Spinal cord (tissue), 10 donors: ENCODE measurements at places on chromosomes 7 and 10.

GRCh38 chr7:142854372-142855113 is at the start of gene EPHB6:
TSS of gene EPHB6 (plus strand) at chr7:142855076. CDS start at chr7:142863228, 8,152 bp downstream.
- no peaks in the 10 kb centered on the region for H3K36me3 ChIP-seq
- no peak for DNase-seq
- peaks cover 27% of the 10 kb centered on the region for H3K4me1 ChIP-seq
- peaks cover 2% of the 10 kb centered on the region for H3K27me3 ChIP-seq
- peak within 1 kb of the TSS; percentile 78 for H3K4me3 ChIP-seq
- peak within 1 kb of the TSS; percentile 67 for H3K27ac ChIP-seq

DNA sequence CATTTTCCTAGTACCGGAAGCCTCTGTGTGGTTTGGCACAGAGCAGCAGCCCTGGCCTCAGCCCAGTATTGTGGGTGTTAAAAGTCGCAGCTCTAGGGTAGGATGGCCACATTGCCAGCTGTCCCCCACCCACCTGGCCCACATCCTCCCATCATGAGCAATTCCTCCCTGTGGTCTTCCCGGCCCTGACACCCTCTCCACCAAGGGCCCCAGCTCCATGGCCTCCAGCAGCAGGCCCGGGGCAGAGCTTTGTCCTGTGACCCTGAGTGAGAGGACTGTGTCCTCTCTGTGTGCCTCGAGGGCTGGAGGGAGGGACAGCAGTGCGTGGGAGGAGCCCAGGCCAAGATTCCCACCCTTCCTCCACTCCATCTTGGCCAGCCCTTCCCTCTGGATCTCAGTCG is 93.7 kb downstream of the MYL10 start:
- peaks cover 28% of the 10 kb centered on the region for H3K4me1 ChIP-seq
- no peaks in the 10 kb centered on the region for H3K27me3 ChIP-seq
- DNase-seq, result no peak
- H3K4me3 ChIP-seq, result no peak overlapping the region

GRCh38 chr7:17159500-17160037 is 138.9 kb upstream of the AHR start:
- H3K4me1 ChIP-seq, result no peaks in the 10 kb centered on the region
- no peak for DNase-seq
- H3K36me3 ChIP-seq, result no peaks in the 10 kb centered on the region
- H3K27ac ChIP-seq, result no peak overlapping the region
- no peaks in the 10 kb centered on the region for H3K27me3 ChIP-seq

DNA sequence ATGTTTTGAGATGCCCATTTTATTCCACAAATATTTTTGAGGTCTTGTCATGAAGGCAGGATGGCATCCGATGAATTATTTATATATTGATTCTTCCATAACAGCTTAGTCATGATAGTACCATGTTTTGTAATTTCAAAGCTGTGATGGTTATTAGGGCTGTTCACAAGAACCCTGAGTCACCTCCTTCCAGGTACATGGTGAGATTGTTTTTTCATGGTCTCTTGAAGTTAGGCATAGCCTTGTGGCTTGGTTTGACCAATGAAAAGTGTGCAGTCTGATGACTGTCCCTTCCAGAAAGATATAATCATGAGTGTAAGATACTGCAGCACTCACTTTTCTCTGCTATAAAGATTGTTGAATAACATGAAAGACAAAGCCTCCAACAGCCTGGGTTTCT is 274.8 kb downstream of the FGFR2 start:
- no peak overlapping the region for H3K27ac ChIP-seq
- no peaks in the 10 kb centered on the region for H3K4me1 ChIP-seq
- no peak for DNase-seq
- H3K4me3 ChIP-seq, result no peak overlapping the region

DNA sequence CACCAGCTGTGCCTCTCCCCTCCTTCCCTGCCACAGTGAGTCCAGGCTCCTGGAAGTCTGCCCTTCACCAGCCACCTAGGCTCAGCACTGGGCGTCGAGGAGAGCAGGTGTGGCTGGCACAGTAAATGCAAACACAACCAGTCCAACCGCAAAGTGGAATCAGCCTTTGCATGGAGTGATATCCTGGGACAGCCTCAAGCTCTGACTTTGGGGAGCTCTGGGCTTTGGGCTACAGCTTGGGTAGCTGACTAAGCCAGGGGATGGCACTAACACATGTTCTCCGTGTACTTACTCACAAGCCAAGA is 312.4 kb downstream of the KCNMA1 start:
- no peak overlapping the region for H3K4me3 ChIP-seq
- no peak overlapping the region for H3K27ac ChIP-seq
- no peak for DNase-seq

- no peaks in the 10 kb centered on the region for H3K36me3 ChIP-seq
- H3K27me3 ChIP-seq, result no peaks in the 10 kb centered on the region
- no peaks in the 10 kb centered on the region for H3K4me1 ChIP-seq
- no peak overlapping the region for H3K4me3 ChIP-seq
- DNase-seq, result no peak
Measured at GRCh38 chr7:33632322-33632721, 273.0 kb upstream of the BMPER start.

DNA sequence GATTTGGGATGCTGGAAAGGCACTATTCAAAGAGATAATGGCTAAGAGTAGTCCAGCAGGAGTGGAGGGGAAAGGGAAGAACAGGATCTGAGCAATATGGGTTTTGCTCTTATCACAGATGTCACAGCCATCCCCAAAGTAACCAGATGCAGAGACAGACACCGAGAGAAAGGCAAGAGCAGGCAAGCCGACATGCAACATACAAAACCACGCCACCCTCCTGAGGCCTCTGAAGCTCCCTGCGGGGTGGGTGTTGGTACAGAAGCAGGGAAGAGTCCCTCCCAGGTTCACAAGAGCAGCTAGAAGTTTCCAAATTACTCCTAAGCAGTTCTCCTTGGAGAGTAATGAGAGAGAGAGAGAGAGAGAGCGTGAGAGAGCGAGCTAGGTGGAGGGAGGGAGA is 10.8 kb upstream of the C10orf53 start:
- H3K27ac ChIP-seq, result no peak overlapping the region
- H3K27me3 ChIP-seq, result peaks cover 3% of the 10 kb centered on the region
- no peak for DNase-seq
- peaks cover 4% of the 10 kb centered on the region for H3K4me1 ChIP-seq
- H3K4me3 ChIP-seq, result no peak overlapping the region

DNA sequence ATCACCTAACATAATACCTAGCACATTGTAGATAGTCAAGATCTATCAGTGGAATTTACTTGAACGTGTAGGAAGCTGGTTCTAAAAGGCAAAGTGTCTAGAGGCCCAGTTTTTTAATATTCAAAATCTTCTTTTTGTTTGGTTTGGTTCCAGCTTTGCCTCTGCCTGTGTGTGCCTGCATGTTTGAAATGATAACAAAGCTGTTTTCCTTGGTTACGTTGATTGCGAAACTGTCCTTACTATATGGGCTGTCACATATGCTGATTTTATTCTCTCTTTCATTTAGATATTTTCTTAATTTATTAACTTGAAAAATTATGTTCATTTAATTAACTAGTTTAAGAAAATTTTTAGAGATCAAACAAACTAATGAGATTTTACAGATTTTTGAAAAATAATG is 237.3 kb downstream of the SEMA3A start:
- H3K27me3 ChIP-seq, result no peaks in the 10 kb centered on the region
- DNase-seq, result no peak
- no peaks in the 10 kb centered on the region for H3K4me1 ChIP-seq
- H3K36me3 ChIP-seq, result no peaks in the 10 kb centered on the region

DNA sequence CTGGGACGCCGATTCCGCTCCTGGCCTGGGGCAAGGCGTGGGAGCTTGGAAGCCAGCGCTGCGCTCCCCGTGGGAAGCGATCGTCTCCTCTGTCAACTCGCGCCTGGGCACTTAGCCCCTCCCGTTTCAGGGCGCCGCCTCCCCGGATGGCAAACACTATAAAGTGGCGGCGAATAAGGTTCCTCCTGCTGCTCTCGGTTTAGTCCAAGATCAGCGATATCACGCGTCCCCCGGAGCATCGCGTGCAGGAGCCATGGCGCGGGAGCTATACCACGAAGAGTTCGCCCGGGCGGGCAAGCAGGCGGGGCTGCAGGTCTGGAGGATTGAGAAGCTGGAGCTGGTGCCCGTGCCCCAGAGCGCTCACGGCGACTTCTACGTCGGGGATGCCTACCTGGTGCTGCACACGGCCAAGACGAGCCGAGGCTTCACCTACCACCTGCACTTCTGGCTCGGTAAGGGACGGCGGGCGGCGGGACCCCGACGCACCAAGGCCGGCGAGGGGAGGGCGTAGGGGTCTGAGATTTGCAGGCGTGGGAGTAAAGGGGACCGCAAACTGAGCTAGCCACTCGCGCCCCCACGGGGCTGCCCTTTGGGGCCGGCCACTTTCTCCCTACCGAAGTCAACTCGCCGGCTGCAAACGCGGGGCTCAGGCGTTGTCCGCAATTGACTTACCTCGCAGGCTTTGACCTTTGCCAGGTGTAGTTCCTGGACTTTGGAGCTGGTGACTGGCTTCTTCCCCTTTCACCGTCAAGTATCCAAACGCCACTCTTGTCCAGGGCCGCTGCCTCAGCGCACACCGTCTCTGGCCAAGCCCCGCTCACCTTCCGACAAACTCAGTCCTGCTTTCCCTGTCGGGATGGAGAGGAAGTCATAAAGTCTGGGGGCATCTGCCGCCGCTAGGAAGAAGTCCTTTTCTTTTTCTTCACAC is at the start of gene SCIN:
TSS of gene SCIN (plus strand) at position 187 of the 928 bp plus-strand sequence. CDS start at position 254, 67 bp downstream.
- no peaks in the 10 kb centered on the region for H3K36me3 ChIP-seq
- H3K4me3 ChIP-seq, result peak within 1 kb of the TSS; percentile 49
- H3K4me1 ChIP-seq, result peaks cover 13% of the 10 kb centered on the region
- peak; percentile 70 for DNase-seq
- peaks cover 24% of the 10 kb centered on the region for H3K27me3 ChIP-seq

- DNase-seq, result peak; percentile 49
- H3K27ac ChIP-seq, result peak overlapping the region; percentile 97
- H3K4me1 ChIP-seq, result peaks cover 6% of the 10 kb centered on the region
- H3K4me3 ChIP-seq, result peak overlapping the region; percentile 85
- no peaks in the 10 kb centered on the region for H3K36me3 ChIP-seq
Measured at GRCh38 chr7:39623732-39624441, 515 bp downstream of the RALA start.

DNA sequence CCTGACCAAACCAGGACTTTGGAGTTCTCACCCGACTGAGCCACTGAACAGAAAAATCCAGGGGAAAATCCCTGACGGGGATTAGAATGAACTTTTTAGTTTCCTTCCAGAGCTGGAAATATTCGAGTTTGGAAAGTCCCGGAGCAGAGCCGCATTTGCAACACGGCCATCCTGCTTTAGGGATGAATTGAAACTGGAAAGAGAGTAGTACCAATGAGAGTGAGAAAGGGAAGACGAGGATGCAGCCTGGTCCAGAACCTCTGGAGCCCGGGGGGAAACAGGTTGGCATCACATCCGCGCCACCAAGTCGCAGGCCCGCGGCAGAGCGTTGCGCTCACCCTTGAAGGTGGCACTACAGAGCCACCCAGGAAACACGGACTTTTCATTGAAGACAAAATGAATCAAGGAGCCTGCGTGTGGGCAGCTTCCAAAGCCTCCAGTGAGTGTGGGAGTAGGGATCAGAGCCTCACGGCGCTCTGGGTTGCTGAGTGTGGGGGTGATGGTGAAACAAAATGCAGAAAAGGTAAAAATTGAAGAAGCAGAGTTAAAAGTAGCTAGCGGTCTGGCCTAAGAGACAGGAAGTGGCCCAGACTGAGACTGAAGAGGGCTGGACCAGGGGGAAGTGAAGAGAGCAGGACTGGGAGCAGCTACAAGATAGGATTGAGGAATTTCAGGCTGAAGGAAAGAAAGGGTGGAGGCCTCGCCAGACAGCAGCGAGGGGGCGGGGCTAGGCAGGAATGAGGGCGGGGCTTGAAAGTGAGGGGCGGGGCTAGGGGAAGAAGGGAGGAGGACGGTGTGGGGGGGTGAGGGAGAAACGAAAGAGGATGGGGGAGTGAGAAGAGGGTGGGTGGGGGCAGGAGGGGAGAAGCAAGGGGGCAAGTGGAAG is 1.8 kb downstream of the SMURF1 start:
- H3K4me1 ChIP-seq, result peaks cover 20% of the 10 kb centered on the region
- DNase-seq, result no peak
- H3K27ac ChIP-seq, result peak overlapping the region; percentile 88
- H3K27me3 ChIP-seq, result no peaks in the 10 kb centered on the region
- H3K36me3 ChIP-seq, result no peaks in the 10 kb centered on the region

DNA sequence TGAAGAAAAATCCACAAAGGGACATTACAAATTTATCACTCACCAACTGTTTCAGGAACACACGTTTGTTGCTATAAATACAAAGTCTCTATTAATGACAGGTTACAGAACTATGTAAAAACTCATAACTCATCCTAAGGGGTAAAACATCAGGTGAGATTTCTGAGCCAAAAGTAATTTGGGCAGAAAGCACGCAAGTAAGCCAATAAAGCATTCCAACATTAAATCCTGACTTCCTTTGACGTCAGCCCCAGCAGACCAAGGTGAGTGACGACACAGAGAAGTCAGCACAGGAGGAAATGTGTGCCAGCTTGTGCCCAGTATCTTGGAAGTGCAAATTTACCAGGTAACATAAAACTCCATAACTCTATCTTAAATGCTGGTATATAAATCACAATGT is 45.7 kb downstream of the IMMP2L start:
- H3K36me3 ChIP-seq, result no peaks in the 10 kb centered on the region
- H3K4me3 ChIP-seq, result no peak overlapping the region
- DNase-seq, result no peak
- H3K4me1 ChIP-seq, result no peaks in the 10 kb centered on the region

DNA sequence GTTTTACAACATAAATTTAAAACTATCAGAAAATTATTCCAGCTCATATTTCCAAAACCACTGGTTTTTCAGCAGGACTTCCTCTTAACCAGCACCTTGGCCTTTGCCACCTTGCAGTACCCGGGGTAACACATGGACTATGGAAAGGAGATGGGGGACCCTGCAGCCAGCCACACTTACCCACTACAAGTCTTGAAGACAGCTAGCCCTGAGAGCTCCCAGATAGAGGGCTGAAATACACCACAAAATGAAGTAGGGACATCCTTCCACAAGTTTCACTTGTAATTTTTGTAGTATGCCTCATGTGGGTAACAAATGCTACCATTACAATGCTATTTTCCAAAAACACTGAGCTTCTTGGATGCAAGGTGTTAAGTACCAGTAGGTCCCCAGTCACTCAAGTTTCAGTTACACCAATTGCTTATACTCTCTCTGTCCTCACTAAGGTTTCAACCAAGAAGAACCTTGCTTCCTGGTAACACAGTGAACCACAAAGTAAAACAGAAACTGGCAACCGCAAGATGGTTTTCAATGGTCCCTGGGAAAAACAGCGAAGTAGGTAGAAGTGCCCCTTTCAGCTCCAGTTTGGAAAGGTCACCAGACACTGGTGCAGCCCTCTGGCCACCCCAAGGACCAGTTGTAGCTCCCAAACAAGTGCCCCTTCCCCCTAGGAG is 110.9 kb downstream of the SGMS1 start:
- H3K27me3 ChIP-seq, result no peaks in the 10 kb centered on the region
- peaks cover 3% of the 10 kb centered on the region for H3K4me1 ChIP-seq
- H3K4me3 ChIP-seq, result no peak overlapping the region
- DNase-seq, result no peak
- H3K27ac ChIP-seq, result no peak overlapping the region
- no peaks in the 10 kb centered on the region for H3K36me3 ChIP-seq

- no peaks in the 10 kb centered on the region for H3K4me1 ChIP-seq
- no peak overlapping the region for H3K4me3 ChIP-seq
- no peaks in the 10 kb centered on the region for H3K36me3 ChIP-seq
- H3K27me3 ChIP-seq, result no peaks in the 10 kb centered on the region
- no peak overlapping the region for H3K27ac ChIP-seq
- DNase-seq, result peak; percentile 68
Measured at GRCh38 chr10:72834183-72834825, 59.2 kb upstream of the OIT3 start.

GRCh38 chr10:29392376-29393021 is 103.6 kb downstream of the LYZL1 start:
- peak; percentile 62 for DNase-seq
- H3K4me3 ChIP-seq, result no peak overlapping the region
- H3K27ac ChIP-seq, result no peak overlapping the region
- no peaks in the 10 kb centered on the region for H3K27me3 ChIP-seq
